ENCODE measurements at places on chromosomes 2 and 18.
A peak's percentile ranks its signal among the peaks of the same experiment; 100 is the strongest.

DNA sequence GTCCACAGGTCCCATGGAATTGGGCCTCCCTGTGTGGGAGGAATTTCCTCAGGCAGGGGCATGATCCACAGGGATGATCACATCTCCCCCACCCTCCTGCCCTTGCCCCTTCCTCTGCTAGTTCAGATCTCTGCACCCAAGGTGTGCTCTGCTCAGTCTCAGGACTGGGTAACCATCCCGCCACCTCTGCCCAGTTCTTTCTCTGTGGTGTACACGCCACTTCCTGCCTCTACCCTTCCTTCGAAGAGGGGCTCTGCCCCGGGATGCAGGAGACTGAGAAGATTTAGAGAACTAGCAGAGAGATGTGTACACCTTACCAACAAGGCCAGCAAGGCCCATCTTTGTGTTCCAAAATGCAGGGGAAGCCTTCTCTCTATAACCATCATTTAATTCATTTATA, 160.4 kb downstream of the CELF4 start:
- no peaks in the 10 kb centered on the region for H3K4me1 ChIP-seq
- H3K4me3 ChIP-seq, result no peak overlapping the region
- no peak for DNase-seq
- no peaks in the 10 kb centered on the region for H3K36me3 ChIP-seq
- H3K27ac ChIP-seq, result no peak overlapping the region

- H3K36me3 ChIP-seq, result no peaks in the 10 kb centered on the region
- no peak for DNase-seq
- H3K4me1 ChIP-seq, result no peaks in the 10 kb centered on the region
Observed at GRCh38 chr18:43819397-43819796, 542.1 kb upstream of the SYT4 start.

DNA sequence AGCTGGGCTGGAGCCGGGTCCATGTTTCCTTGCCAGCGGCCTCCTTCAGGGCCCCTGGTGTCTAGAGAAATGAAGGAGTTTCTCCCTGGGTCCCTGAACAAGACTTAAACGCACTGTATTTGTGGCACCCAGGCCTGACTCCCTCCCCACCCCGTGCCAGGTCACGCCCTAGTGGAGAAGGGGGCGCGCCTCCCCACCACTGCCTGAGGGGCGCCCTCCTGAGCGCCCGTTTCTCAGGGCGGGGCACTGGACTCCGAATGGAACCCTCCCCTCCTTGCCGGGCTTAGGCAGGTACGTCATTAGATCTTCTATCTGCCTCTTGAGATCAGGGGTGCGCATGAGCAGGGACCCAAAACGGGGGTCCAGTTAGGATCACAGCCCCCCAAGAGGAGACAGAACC, 16.3 kb downstream of the ODC1 start:
- H3K36me3 ChIP-seq, result no peaks in the 10 kb centered on the region
- peaks cover 4% of the 10 kb centered on the region for H3K4me1 ChIP-seq
- no peak for DNase-seq
- H3K27ac ChIP-seq, result no peak overlapping the region
- H3K4me3 ChIP-seq, result no peak overlapping the region
- H3K27me3 ChIP-seq, result peaks cover 6% of the 10 kb centered on the region

- no peak for DNase-seq
- H3K36me3 ChIP-seq, result no peaks in the 10 kb centered on the region
- H3K4me1 ChIP-seq, result peaks cover 5% of the 10 kb centered on the region
- H3K27me3 ChIP-seq, result no peaks in the 10 kb centered on the region
- H3K4me3 ChIP-seq, result no peak overlapping the region
Observed at GRCh38 chr2:173869244-173870229, 95.6 kb downstream of the SP3 start.

GRCh38 chr2:179239195-179239594, 25.4 kb downstream of the SESTD1 start:
- H3K27me3 ChIP-seq, result no peaks in the 10 kb centered on the region
- DNase-seq, result no peak
- H3K4me1 ChIP-seq, result no peaks in the 10 kb centered on the region
- H3K27ac ChIP-seq, result no peak overlapping the region

DNA sequence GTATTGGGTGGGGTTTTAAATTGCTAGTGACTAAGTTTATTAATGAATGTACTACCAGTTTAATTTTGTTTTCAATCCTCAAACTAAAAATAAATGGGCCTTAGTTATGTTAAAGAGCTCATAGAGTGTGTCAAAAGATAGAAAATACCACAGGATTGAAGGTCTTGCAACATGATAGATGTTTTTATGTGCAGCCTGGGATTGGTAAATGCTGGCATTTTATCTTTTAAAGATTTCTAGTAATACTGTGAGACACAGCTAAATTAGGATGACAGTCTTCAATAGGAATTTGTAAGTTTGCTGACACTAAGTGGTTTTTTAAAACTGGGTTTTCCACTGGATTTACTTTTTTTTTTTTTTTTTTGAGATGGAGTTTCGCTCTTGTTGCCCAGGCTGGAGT, 122.3 kb downstream of the HAUS1 start:
- H3K36me3 ChIP-seq, result no peaks in the 10 kb centered on the region
- H3K27me3 ChIP-seq, result no peaks in the 10 kb centered on the region
- H3K4me1 ChIP-seq, result no peaks in the 10 kb centered on the region
- H3K4me3 ChIP-seq, result no peak overlapping the region
- no peak for DNase-seq
- H3K27ac ChIP-seq, result no peak overlapping the region

DNA sequence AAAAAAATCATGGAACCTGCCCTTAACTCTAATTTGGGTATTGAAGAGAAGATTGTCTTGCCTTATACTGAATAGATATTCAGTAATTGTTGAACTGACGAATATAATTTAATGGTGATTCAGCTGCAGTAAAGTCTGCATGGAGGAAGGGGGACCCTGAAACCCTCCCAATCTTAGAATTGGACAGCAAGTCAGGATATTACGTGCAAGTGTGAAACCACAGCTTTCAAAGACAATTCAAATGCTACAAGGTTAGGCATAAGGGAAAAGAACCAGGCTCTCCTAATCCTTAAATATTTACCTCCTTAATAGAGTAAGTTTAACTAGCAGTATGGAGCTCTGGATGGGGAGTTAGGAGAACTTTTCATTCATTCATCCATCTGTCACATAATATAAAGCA, 226.9 kb upstream of the TNP1 start:
- DNase-seq, result no peak
- no peaks in the 10 kb centered on the region for H3K27me3 ChIP-seq
- no peaks in the 10 kb centered on the region for H3K36me3 ChIP-seq
- H3K27ac ChIP-seq, result no peak overlapping the region

DNA sequence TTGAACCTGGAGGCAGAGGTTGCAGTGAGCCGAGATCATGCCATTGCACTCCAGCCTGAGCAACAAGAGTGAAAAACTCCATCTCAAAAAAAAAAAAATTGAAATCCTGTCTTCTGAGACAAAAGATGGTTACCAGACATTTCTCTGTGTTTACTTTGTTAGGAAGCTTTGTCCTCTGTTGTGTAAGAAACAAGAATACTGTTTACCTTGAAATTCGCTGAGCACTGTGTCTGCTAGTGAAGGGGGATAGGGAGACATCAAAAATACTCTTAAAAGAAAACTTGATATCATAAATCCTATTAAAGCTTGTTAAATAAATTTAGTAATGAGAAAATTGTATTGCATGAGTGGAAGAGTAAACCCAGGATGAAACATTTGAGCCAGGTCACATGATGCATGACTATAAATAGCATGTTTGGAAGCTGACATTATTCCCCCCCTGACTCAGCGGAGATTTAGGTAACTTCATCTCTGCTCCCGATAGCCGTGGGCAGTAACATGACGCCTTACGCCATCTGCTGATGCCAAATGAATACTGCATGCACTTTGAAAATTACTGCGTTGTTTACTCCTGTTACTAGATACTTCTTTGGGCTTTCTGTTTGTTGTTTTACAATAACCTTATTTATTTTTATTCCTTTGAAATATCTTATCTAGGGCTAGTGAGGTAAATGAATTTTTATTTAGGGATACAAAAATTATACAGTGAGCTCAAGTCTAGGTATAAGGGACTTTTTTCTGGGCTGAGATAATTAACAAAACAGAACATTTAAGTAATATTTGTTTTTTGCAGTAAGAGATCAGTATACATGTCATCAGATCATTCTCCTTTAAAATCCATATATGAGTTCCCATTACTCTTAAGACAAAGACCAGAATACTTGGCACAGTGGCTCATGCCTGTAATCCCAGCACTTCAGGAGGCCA, 134.9 kb downstream of the MAP3K20 start:
- H3K27me3 ChIP-seq, result no peaks in the 10 kb centered on the region
- DNase-seq, result peak; percentile 72
- H3K36me3 ChIP-seq, result no peaks in the 10 kb centered on the region
- peak overlapping the region; percentile 68 for H3K27ac ChIP-seq
- no peak overlapping the region for H3K4me3 ChIP-seq
- H3K4me1 ChIP-seq, result peaks cover 9% of the 10 kb centered on the region

DNA sequence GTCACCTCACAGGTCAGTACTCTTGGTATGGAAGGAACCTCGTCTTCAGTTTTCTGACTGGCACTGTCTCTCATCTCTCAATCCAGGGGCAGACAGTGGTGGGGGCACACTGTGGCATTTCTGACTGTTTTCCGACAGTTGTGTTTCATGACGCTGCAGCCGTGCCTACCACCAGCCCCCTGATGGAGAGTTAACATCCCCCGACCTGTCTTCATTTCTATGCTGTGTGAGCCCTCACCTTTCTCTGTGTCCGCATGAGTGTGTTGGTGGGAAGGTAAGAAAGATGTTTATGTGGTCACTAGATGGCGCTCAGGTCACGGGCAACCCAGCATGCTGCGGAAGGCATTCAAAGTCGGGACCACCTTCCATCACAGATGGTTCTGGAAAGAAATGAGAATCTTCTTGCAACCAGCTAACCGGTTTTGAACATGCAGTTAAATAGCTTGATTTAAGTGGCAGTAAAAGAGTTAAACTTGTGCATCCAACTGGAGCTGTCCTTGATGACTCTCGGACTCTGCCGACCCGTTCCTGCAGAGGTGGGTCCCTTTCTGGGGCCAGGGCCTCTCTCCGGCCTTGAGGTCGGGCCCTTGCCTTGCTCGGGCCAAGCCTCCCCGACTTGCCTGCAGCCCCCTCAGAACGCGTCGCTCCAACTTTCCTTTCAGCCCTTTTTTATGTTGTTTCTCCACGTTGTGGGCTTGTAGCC, 92.4 kb downstream of the DYSF start:
- peaks cover 13% of the 10 kb centered on the region for H3K27me3 ChIP-seq
- no peak overlapping the region for H3K27ac ChIP-seq
- H3K4me3 ChIP-seq, result no peak overlapping the region
- H3K4me1 ChIP-seq, result no peaks in the 10 kb centered on the region
- DNase-seq, result peak; percentile 50

Data from breast epithelium (tissue), 4 donors.